ENCODE measurements at places on chromosomes 2 and 18.

GRCh38 chr2:149278872-149279264, 51.5 kb upstream of the LYPD6 start:
- no peak for DNase-seq

GRCh38 chr2:47520825-47521665, 118.1 kb downstream of the MSH2 start:
- DNase-seq, result no peak

GRCh38 chr18:76958692-76959341, 136.5 kb downstream of the ZNF236 start:
- no peak for DNase-seq

GRCh38 chr18:45255197-45255890, 359.9 kb upstream of the SLC14A2 start:
- DNase-seq, result no peak

- no peak for DNase-seq
Observed at GRCh38 chr18:77316008-77316407, 66.4 kb downstream of the GALR1 start.

GRCh38 chr2:121153516-121153915, 131.5 kb downstream of the TFCP2L1 start:
- no peak for DNase-seq

- no peak for DNase-seq
Observed at GRCh38 chr2:1755436-1756191, 11.3 kb upstream of the PXDN start.

DNA sequence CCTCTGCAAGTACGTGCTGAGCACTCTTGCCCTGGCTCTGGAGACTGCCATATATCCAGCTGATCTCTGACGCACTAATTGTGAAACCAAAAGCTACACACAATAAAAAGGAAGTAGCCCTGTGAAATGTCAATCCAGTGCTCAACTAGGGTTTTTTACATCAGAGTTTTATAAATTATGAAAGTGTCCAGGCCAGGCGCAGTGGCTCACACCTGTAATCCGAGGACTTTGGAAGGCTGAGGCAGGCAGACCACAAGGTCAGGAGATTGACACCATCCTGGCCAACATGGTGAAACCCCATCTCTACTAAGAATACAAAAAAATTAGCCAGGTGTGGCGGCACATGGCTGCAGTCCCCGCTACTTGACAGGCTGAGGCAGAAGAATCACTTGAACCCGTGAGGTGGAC, 24.5 kb upstream of the PEX13 start:
- DNase-seq, result no peak

DNA sequence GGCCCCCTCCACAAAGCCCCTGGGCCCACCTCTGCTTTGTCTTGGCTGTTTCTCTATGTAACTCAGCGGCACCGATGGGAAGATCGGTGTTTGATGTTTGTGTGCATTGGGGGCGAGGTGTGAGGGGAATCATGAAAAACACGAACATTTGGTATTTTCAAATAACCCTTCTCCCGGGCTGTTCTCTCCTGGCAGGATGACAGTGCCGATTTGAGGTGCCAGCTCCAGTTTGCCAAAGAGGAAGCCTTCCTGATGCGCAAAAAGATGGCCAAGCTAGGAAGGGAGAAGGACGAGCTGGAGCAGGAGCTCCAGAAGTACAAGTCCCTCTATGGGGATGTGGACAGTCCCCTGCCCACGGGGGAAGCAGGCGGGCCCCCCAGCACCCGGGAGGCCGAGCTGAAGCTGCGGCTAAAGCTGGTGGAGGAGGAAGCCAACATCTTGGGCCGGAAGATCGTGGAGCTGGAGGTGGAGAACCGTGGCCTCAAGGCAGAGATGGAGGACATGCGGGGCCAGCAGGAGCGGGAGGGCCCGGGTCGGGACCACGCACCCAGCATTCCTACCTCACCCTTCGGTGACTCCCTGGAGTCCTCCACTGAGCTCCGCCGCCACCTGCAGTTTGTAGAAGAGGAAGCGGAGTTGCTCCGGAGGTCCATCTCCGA, 78.1 kb downstream of the MTCL1 start:
- no peak for DNase-seq

GRCh38 chr2:234881413-234882241, 70.2 kb upstream of the SH3BP4 start:
- DNase-seq, result no peak

DNA sequence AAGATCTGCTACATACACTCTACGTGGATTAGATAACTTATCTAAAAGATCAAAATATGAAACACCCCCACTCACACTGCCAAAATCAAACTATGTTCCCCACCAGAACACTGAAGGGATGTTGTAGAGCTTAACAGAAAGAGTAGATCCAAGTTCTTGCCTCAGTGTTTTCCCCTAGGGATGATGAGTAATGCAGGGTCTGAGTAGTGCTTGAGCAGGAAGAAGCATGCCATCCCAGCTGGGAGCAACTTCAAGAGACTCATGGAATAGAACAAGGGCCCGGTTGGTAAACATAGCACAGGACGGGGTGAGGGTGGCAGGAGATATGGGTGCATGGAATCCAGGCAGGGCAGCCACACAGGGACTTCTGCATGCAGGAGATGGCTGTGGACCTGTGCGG, 74.3 kb downstream of the SNTG2 start:
- DNase-seq, result no peak

GRCh38 chr2:5164776-5165525, 527.2 kb upstream of the SOX11 start:
- DNase-seq, result no peak

DNA sequence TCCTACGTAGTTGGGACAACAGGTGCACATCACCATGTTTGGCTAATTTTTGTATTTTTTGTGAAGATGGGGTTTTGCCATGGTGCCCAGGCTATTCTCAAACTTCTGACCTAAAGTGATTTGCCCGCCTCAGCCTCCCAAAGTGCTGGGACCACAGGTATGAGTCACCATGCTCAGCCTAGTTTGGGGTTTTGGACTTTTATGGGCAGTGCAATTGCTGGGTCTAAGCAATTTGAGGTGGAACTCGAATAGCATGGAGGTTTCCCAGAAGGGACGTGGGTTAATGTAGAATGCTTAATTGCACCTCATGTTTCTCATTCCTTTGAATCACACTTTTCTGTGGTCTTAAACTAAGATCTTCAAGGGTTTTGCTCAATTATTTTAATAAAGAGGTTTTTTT, 102.3 kb upstream of the EPHA4 start:
- no peak for DNase-seq

- DNase-seq, result no peak
Observed at GRCh38 chr2:40450796-40451430, 977 bp downstream of the SLC8A1 start.

- DNase-seq, result no peak
Observed at GRCh38 chr18:23596183-23596582, 9.9 kb upstream of the NPC1 start.

- no peak for DNase-seq
Observed at GRCh38 chr18:59536166-59536565, 161.1 kb downstream of the CCBE1 start.

- no peak for DNase-seq
Observed at GRCh38 chr18:21180588-21180987, 61.4 kb upstream of the GREB1L start.

- DNase-seq, result no peak
Observed at GRCh38 chr2:227817850-227818674, 4.4 kb downstream of the CCL20 start.

DNA sequence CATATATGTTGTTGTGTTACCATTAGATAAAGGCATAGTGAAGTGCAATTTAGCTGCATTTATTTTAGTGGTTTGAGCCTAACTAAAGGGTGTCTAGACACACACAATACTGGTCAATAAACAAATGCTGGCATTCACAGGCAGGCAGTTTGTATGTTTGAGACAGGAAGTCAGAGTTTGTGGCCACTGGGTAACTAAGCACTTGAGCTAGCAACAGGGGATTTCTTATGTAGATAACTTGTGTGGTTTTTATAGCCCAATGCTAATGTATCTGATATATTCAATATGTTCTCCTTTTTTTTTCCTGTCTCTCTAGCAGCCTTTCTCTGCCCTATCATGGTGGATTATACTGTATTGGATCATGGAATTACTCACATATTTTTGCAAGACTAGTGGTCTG, 38.1 kb downstream of the LRRTM4 start:
- no peak for DNase-seq

Data from esophagus muscularis mucosa (tissue), 4 donors.